Activated T-cell treated with anti-CD3 and anti-CD28 coated beads, Interleukin-2, amount 50 U/mL, for 72 hours (primary cell): ENCODE measurements at places on chromosomes 7 and 10. TPM values are rescaled to one million over a fixed set of nuclear protein-coding genes. Genes with fewer than 3 reads are reported as not detected.

GRCh38 chr10:25824050-25824449 lies 110.0 kb upstream of the MYO3A start:
- no peak for DNase-seq
- no peak overlapping the region for H3K4me3 ChIP-seq
- peaks cover 6% of the 10 kb centered on the region for H3K4me1 ChIP-seq
- H3K27me3 ChIP-seq: peaks cover 8% of the 10 kb centered on the region

DNA sequence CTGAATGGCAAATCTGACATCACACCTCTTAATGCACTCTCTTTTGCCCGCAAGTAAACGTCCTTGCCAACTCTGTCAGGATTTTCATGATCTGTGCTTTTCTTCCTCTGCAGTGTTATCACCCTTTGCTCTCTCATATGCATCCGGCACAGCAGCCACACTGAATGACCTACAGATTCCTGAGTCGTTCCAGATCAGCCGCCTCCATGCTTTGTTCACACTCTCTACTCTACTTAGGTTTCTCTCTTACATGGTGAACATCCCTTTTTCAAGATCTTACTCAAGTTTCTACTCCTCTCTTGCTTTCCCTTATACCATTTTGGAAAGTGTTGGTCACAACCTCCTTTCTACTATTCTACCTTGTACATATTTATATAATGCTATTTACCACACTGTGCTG lies 127.7 kb upstream of the AOAH start:
- peaks cover 25% of the 10 kb centered on the region for H3K4me1 ChIP-seq
- H3K4me3 ChIP-seq: peak overlapping the region; percentile 30
- peak overlapping the region; percentile 13 for H3K27ac ChIP-seq
- H3K36me3 ChIP-seq: peaks cover 22% of the 10 kb centered on the region

DNA sequence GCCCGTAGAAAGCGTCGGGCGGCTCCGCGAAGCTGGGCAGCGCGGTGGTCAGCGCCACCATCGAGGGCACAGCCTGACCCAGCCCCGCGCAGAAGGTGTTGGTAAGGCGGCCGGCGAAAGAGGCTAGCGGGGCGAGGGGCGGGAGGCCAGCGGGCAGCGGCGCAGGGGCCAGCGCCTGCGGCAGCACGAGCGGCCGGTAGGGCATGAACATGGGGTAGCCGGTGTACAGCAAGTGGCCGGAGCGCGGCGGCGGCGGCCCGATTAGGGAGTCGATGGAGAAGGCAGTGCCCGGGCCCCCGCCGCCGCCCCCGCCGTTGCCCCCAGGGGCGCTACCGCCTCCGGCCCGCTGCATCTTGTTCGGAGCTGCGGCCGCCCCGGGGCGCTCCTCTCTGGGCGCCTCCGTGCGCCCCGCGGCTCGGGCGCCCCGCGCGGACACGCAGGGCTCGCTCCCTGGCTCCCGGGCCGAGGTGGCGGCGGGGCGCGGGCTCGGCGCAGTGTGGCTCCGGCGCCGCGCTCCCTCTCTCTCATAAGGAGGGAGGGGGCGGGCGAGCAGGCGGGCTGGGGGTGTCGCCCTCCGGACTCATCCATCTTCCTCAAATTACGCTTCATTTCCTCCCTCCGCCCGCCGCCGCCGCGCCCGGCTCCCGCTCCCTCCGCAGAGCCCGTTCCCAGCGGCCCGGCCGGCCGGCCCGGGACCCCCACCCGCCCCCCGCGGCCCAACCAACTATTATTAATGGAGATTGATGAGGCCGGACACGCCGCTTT lies at the start of gene GBX1:
TSS of gene GBX1 (minus strand) at position 498 of the 765 bp plus-strand sequence. CDS start at position 352, 146 bp downstream.
- DNase-seq: peak; percentile 25
- H3K36me3 ChIP-seq: no peaks in the 10 kb centered on the region
- H3K4me1 ChIP-seq: peaks cover 7% of the 10 kb centered on the region
- peaks cover 44% of the 10 kb centered on the region for H3K27me3 ChIP-seq

DNA sequence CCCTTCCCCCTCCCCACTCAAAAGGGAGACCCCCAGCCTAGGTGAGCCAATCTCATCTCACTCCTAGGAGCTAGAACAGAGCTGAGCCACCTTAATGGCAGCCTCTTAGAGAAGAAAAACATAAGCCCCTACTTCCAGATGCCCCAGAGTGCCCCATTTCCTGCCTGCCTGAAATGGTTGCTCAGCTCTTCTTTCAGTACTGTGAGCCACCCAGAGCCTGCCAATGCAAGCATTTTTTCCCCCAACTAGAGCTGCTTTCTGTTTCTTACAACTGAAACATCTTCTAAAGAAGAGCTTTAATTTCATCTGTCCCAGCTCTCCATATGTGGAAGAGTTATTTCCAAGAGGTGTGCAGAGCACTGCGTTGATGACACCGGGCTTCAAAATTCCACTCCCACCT lies 136.7 kb downstream of the PLPP4 start:
- H3K36me3 ChIP-seq: no peaks in the 10 kb centered on the region
- H3K27ac ChIP-seq: no peak overlapping the region
- H3K4me1 ChIP-seq: no peaks in the 10 kb centered on the region
- DNase-seq: no peak
- H3K27me3 ChIP-seq: no peaks in the 10 kb centered on the region

- no peak overlapping the region for H3K4me3 ChIP-seq
- DNase-seq: peak; percentile 5
- no peaks in the 10 kb centered on the region for H3K36me3 ChIP-seq
- H3K4me1 ChIP-seq: no peaks in the 10 kb centered on the region
Measured at GRCh38 chr7:8249121-8249520, 12.8 kb downstream of the ICA1 start.

GRCh38 chr7:81402227-81402626 lies 367.6 kb downstream of the HGF start:
- H3K27ac ChIP-seq: no peak overlapping the region
- H3K4me3 ChIP-seq: no peak overlapping the region
- H3K4me1 ChIP-seq: no peaks in the 10 kb centered on the region

- H3K36me3 ChIP-seq: no peaks in the 10 kb centered on the region
- no peak overlapping the region for H3K27ac ChIP-seq
- DNase-seq: no peak
- H3K4me3 ChIP-seq: no peak overlapping the region
Measured at GRCh38 chr7:125568799-125569198, 639.2 kb upstream of the POT1 start.

GRCh38 chr7:140745266-140746058 lies 49.0 kb downstream of the NDUFB2 start:
- peaks cover 3% of the 10 kb centered on the region for H3K36me3 ChIP-seq
- no peaks in the 10 kb centered on the region for H3K27me3 ChIP-seq
- no peak overlapping the region for H3K27ac ChIP-seq
- no peak overlapping the region for H3K4me3 ChIP-seq
- H3K4me1 ChIP-seq: no peaks in the 10 kb centered on the region
- DNase-seq: no peak

DNA sequence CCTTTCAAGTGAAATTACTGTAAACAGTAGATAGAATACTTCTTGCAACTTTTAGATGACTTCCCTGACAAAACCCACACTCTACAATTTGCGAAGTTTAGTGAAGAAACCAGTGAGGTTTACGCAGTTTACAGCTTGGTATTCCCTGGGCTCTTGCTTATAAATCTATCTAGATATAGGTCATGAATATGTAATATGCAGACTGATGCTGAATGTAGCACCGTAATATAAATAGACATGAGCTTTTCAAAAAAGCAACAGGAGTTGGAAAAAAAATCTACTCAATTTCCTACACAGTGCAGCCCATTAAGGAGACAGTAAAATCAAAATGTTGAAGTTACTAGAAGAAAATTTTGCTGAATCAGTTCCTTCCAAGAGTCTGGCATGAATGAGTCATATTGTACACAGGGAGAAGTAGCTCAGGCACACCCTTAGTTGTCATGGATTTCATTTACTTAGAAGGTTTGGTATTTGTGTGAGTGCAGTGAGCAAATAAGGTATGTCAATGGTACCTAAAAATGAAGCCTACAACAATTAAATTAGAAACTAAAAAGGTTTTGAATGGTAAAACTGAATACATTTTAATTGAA lies 67.7 kb upstream of the NEUROD6 start:
- H3K27ac ChIP-seq: no peak overlapping the region
- DNase-seq: no peak
- no peaks in the 10 kb centered on the region for H3K4me1 ChIP-seq
- no peaks in the 10 kb centered on the region for H3K36me3 ChIP-seq
- H3K4me3 ChIP-seq: no peak overlapping the region
- peaks cover 5% of the 10 kb centered on the region for H3K27me3 ChIP-seq

The SLC18A2 gene
- total RNA-seq: not detected

The MUC3A gene
- total RNA-seq: not detected

The CHPF2 gene
- total RNA-seq: 30.3 TPM

The FBH1 gene
- 53.6 TPM for total RNA-seq

The ZNF804B gene
- total RNA-seq: not detected
